ENCODE measurements at places on chromosomes 5 and 9. TPM values are rescaled to one million over a fixed set of nuclear protein-coding genes. Genes with fewer than 3 reads are reported as not detected.

DNA sequence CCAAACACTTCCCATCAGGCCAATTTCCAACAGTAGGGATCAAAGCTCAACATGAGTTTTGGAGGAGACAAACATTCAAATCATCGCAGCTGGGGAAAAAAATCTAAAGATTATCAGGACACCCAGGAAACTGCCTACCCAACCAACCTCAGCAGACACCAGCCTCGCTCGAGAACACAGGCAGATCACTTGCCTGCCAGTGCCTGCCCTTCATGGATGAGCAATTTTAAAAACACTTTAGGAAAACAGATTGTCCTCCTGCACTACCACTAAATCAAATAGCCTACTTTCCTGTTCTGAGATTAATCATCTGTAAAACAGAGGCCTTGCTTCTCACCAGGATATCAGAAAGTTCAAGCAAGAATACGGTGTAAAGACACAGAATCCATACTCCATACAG, 14.7 kb upstream of the TMEM174 start:
- no peak for DNase-seq
- H3K4me1 ChIP-seq: no peaks in the 10 kb centered on the region
- H3K4me3 ChIP-seq: no peak overlapping the region
- no peak overlapping the region for H3K27ac ChIP-seq
- H3K36me3 ChIP-seq: no peaks in the 10 kb centered on the region
- no peaks in the 10 kb centered on the region for H3K27me3 ChIP-seq

GRCh38 chr5:76529464-76530344, 93.5 kb downstream of the F2RL2 start:
- no peaks in the 10 kb centered on the region for H3K27me3 ChIP-seq
- H3K36me3 ChIP-seq: no peaks in the 10 kb centered on the region
- no peak overlapping the region for H3K27ac ChIP-seq
- no peaks in the 10 kb centered on the region for H3K4me1 ChIP-seq

Gene LRRC70
- total RNA-seq: 3.1 TPM

DNA sequence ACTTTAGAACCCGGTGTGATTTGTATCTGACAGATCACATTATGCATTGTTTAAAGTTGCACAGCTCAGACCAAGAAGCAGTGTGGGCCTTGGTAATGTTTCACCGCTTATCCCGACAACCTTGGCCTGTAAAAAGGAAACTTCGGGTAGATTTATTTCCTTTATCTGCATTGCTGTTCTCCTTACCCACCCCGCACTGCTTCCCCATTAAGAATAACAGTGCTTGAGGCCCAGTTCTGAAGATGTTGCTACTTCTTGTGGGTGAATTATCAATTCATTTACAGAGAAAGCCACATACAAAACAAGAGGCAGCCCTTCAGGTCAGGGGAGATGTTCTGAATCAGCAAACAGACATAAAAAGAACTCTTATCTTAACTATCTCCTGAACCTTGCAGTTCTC, 8.4 kb downstream of the SMARCA2 start:
- H3K4me3 ChIP-seq: no peak overlapping the region
- DNase-seq: no peak
- H3K27ac ChIP-seq: peak overlapping the region; percentile 64
- no peaks in the 10 kb centered on the region for H3K36me3 ChIP-seq

GRCh38 chr5:79605560-79605959, 6.7 kb upstream of the TENT2 start:
- H3K27ac ChIP-seq: no peak overlapping the region
- H3K4me1 ChIP-seq: no peaks in the 10 kb centered on the region
- no peak for DNase-seq
- no peak overlapping the region for H3K4me3 ChIP-seq
- H3K36me3 ChIP-seq: no peaks in the 10 kb centered on the region
- H3K27me3 ChIP-seq: no peaks in the 10 kb centered on the region

- no peaks in the 10 kb centered on the region for H3K27me3 ChIP-seq
- no peak overlapping the region for H3K4me3 ChIP-seq
- no peak overlapping the region for H3K27ac ChIP-seq
Observed at GRCh38 chr5:73897893-73898292, 271.9 kb downstream of the ARHGEF28 start.

Gene MTRR
- 94.6 TPM for total RNA-seq

GRCh38 chr9:16363073-16363781, 507.2 kb downstream of the BNC2 start:
- no peak overlapping the region for H3K4me3 ChIP-seq
- no peak for DNase-seq
- no peaks in the 10 kb centered on the region for H3K4me1 ChIP-seq
- no peaks in the 10 kb centered on the region for H3K27me3 ChIP-seq
- no peaks in the 10 kb centered on the region for H3K36me3 ChIP-seq

- DNase-seq: no peak
- peaks cover 4% of the 10 kb centered on the region for H3K4me1 ChIP-seq
- H3K27ac ChIP-seq: no peak overlapping the region
- no peak overlapping the region for H3K4me3 ChIP-seq
- H3K27me3 ChIP-seq: no peaks in the 10 kb centered on the region
- no peaks in the 10 kb centered on the region for H3K36me3 ChIP-seq
Observed at GRCh38 chr9:19140259-19140658, 13.0 kb upstream of the PLIN2 start.

- no peaks in the 10 kb centered on the region for H3K36me3 ChIP-seq
- DNase-seq: no peak
- H3K27me3 ChIP-seq: no peaks in the 10 kb centered on the region
- no peaks in the 10 kb centered on the region for H3K4me1 ChIP-seq
- no peak overlapping the region for H3K4me3 ChIP-seq
Observed at GRCh38 chr5:166961028-166961427, 1330.4 kb upstream of the WWC1 start.

- no peaks in the 10 kb centered on the region for H3K4me1 ChIP-seq
- DNase-seq: no peak
- H3K27me3 ChIP-seq: no peaks in the 10 kb centered on the region
- H3K36me3 ChIP-seq: no peaks in the 10 kb centered on the region
- no peak overlapping the region for H3K4me3 ChIP-seq
Observed at GRCh38 chr5:123855609-123856008, 343.6 kb downstream of the CSNK1G3 start.

- no peaks in the 10 kb centered on the region for H3K27me3 ChIP-seq
- no peaks in the 10 kb centered on the region for H3K4me1 ChIP-seq
- no peak overlapping the region for H3K4me3 ChIP-seq
- H3K27ac ChIP-seq: no peak overlapping the region
- DNase-seq: no peak
Observed at GRCh38 chr5:135615581-135616260, 36.9 kb upstream of the CXCL14 start.

- peak; percentile 86 for DNase-seq
- no peaks in the 10 kb centered on the region for H3K36me3 ChIP-seq
- H3K4me1 ChIP-seq: peaks cover 25% of the 10 kb centered on the region
- H3K27me3 ChIP-seq: no peaks in the 10 kb centered on the region
Observed at GRCh38 chr9:23821375-23822181, 4.5 kb downstream of the ELAVL2 start.

Gene PRLR
- total RNA-seq: 1.8 TPM

Gene C9orf50
- total RNA-seq: not detected

GRCh38 chr9:89340332-89340731, 22.0 kb downstream of the SECISBP2 start:
- no peak overlapping the region for H3K27ac ChIP-seq
- DNase-seq: no peak
- no peaks in the 10 kb centered on the region for H3K4me1 ChIP-seq

- H3K4me1 ChIP-seq: peaks cover 7% of the 10 kb centered on the region
- H3K36me3 ChIP-seq: no peaks in the 10 kb centered on the region
- no peak for DNase-seq
Observed at GRCh38 chr9:112401175-112401815, 21.4 kb downstream of the HSDL2 start.

DNA sequence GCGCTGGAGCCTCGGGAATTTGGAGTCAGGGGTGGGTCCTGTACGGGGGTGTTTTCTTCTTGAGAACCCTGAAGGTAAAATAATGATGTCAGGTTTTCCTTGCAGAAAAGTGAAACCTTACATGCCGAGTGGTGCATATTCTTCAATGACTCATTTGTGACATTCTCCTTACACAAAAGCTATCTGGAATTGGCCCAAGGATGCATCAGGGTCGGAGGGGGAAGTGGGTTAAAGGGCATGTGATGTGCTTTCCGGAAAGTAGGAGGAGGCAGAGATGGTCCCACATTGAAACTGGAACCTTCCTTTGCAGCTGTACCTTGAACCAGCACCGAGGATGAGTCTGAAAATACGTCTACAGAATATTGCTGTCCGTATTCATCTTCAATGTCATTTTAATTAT, 411.2 kb upstream of the IRX4 start:
- no peak overlapping the region for H3K4me3 ChIP-seq
- no peak overlapping the region for H3K27ac ChIP-seq
- no peaks in the 10 kb centered on the region for H3K36me3 ChIP-seq
- no peaks in the 10 kb centered on the region for H3K4me1 ChIP-seq
- no peak for DNase-seq
- H3K27me3 ChIP-seq: no peaks in the 10 kb centered on the region

Gene TLX3
- not detected for total RNA-seq

Gene ORM2
- not detected for total RNA-seq

Gene STARD4
- 35.0 TPM for total RNA-seq

GRCh38 chr5:95590880-95591279, 29.0 kb upstream of the GPR150 start:
- no peak overlapping the region for H3K27ac ChIP-seq
- no peaks in the 10 kb centered on the region for H3K27me3 ChIP-seq

DNA sequence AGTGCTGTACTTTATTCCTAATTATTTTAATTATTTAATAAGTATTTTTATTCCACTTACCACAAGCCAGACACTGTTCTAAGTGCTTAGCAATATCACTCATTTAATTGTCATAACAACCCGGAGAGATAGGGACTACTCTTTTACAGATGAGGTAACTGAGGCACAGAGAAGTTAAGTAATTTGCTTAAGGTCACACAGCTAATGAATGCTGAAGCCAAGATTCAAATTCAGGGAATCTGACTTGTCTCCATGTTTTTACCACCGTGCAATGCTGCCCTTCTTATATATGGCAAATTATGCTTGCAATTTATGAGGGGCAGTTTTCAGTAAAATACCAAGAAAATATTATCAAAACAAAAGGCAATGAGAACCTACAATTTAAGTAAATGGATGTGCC, 168.4 kb upstream of the KIF2A start:
- no peak overlapping the region for H3K4me3 ChIP-seq
- no peak overlapping the region for H3K27ac ChIP-seq
- no peaks in the 10 kb centered on the region for H3K36me3 ChIP-seq
- H3K4me1 ChIP-seq: no peaks in the 10 kb centered on the region
- H3K27me3 ChIP-seq: no peaks in the 10 kb centered on the region
- DNase-seq: no peak

Gene GPR151
- not detected for total RNA-seq

- no peaks in the 10 kb centered on the region for H3K36me3 ChIP-seq
- no peaks in the 10 kb centered on the region for H3K4me1 ChIP-seq
- H3K27me3 ChIP-seq: no peaks in the 10 kb centered on the region
- H3K4me3 ChIP-seq: no peak overlapping the region
- no peak overlapping the region for H3K27ac ChIP-seq
Observed at GRCh38 chr5:136750224-136750862, 385.0 kb upstream of the TRPC7 start.

GRCh38 chr9:134028575-134029247, 3.4 kb downstream of the BRD3OS start:
- H3K4me1 ChIP-seq: peaks cover 9% of the 10 kb centered on the region
- peaks cover 10% of the 10 kb centered on the region for H3K36me3 ChIP-seq
- no peak overlapping the region for H3K27ac ChIP-seq
- no peak overlapping the region for H3K4me3 ChIP-seq
- DNase-seq: no peak

DNA sequence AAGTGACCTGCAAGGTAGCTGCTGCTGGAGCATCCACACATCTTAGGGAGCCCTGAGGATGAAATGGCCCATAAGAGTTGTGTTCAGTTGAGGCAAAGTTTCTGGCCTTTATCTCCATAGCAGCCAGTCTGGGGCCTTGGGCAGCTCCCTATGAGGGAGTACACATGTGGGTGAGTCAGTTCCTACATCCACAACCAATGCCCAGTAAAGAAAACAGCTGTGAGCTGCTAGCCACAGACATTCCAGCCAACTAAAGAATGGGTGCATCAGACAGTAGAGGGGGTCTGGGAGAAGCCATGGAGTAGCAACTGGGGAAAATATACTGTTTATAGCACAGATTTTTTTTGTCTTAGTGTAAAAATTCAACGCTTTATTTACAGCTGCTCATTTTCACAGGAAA, 720.7 kb downstream of the TLE1 start:
- DNase-seq: no peak
- no peak overlapping the region for H3K4me3 ChIP-seq
- H3K27me3 ChIP-seq: no peaks in the 10 kb centered on the region
- H3K27ac ChIP-seq: no peak overlapping the region

DNA sequence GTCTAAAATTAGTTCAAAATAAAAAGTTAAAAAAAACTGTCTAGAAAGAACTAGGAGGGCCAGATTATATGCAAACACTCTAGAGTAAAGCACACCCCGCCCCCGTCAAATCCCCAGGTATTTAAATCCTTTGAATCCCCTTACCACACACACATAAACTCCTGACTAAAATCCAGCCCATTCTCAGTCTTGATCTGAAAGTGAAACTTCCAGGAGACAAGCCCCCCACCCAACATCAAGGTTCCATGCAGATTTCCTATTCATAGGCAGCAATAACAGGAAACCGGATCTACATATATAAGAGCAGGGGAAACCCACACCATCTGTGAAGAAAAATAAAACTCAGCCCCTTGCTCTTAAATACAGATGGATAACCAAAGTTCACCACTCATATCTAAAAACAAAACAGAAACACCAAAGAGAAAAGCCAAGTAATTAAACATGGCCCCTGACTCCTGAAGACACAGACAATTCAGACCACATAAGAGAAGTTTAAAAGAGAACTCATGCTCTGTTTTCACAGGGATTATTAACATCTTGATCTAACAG, 42.3 kb downstream of the MARCHF3 start:
- H3K4me1 ChIP-seq: no peaks in the 10 kb centered on the region
- DNase-seq: no peak
- no peaks in the 10 kb centered on the region for H3K27me3 ChIP-seq
- no peak overlapping the region for H3K4me3 ChIP-seq

DNA sequence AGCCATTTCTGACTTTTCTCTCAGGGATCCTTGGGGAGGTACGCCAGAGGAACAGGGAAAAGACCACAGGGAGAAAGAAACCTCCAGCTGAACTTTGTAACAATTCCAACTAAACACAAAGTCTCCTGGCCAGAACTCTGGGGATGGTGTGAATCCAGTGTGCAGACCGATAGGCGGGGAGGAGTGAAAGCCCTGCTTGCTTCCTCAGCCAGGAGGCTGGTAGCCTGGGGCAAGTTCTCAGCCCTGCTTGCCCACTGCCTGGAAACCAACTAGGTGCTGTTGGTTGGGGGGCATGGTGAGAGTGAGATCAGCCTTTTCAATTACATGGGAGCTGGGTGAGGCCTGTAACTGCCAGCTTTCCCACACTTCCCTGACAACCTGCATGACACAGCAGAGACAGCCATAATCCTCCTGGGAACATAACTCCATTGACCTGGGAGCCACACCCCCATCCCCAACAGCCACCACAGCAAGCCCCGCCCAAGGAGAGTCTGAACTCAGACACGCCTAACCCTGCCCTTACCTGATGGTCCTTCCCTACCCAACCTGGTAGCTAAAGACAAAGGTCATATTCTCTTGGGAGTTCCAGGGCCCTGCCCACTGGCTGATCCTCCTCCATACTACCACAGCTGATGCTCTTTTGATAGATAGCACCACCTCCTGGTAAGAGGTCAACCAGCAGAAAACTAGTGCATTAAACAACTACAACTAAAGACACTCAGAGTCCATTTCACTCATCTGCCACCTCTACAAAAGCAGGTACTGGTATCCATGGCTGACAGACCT, 100.1 kb upstream of the TNFAIP8 start:
- no peak overlapping the region for H3K4me3 ChIP-seq
- H3K4me1 ChIP-seq: no peaks in the 10 kb centered on the region
- H3K27ac ChIP-seq: no peak overlapping the region
- H3K36me3 ChIP-seq: no peaks in the 10 kb centered on the region
- H3K27me3 ChIP-seq: no peaks in the 10 kb centered on the region
- no peak for DNase-seq

- no peak overlapping the region for H3K27ac ChIP-seq
- H3K36me3 ChIP-seq: no peaks in the 10 kb centered on the region
- DNase-seq: no peak
Observed at GRCh38 chr5:27437594-27438200, 399.3 kb upstream of the CDH9 start.

Gene CD72
- total RNA-seq: 44.0 TPM
